ENCODE measurements at places on chromosomes 2 and 18.

DNA sequence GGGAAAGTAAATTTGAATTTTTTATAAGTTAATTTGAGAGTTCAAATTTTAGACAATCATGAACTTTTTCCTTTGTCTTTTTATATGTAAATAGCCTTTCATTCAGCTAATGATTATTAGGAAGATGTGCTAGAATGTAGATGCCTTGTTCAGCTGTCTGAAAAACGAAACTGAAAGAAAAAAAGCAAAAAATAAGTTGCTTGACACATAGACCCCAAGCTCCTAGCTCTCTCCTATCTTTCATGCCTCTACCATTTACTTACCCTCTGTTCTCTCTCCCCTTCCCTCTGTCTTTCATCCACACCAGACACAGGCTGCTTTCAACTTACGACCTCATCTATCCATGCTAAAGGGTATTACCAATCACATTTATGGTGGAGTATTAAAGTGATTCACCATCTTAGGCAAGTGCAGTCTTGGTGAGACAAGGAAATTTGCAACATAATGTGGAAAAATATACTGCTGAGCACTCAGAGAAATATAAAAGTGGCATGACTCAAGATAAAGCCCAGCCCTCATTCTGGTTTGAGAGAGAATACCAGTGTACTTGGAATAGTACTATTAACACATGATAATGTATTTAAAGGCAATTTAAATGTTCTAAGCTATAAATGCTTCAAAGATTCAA lies 425.6 kb downstream of the SUCLG1 start:
- peak; percentile 5 for DNase-seq

- DNase-seq: no peak
Measured at GRCh38 chr2:216858312-216858711, 1.6 kb downstream of the TNP1 start.

- DNase-seq: no peak
Measured at GRCh38 chr2:62435720-62436119, 70.3 kb downstream of the TMEM17 start.

GRCh38 chr2:89763581-89764485 lies 1072.4 kb downstream of the RPIA start:
- DNase-seq: no peak

DNA sequence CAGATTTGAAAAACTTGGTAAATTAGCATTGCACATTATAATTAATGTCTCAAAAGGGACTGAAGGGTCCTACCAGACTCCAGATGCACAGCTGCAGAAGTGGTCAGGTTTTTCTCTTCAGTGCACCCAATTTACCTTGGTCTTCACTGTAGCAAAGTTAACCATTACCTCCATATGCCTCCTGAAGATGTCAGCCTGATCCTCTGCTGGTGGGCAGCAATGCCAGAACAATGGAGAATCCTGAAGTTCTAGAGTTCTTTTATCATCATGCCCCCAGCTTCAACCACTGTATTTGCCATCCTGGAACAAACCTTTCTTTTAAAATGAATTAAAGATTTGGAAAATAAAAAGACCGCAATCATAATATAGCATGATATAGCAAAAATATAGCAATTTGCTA lies 1774.8 kb upstream of the CELF4 start:
- DNase-seq: no peak

- DNase-seq: peak; percentile 56
Measured at GRCh38 chr18:74196220-74197119, 48.1 kb downstream of the TIMM21 start.

DNA sequence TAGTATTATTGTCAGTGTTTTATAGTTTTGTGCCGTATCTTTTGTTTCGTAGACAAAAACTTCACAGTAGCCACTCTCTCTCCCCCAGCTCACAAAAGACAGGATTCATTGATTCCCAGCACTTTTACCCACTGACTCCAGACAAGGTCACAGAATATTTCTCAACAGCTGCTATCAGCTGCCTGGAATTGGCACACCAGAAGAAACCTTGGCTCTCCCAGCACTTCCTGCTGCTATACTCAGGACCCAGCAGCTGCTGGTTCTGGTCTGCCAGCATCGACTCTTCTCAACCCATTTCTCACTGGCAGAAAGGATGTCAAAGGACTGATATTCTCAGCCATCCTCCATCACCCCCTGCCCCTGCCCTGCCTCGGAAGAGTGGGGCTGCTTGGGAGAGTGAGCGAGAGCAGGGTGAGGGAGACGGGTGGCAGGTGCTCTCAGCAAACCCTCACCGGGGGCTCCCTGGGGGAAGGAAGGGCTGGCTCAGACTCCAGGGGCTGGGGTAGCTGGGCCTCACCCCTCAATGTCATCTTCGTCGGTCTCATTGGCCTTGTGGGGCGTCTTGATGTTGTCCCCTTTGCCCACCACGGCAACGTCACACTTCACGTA lies 6.1 kb upstream of the OTOF start:
- no peak for DNase-seq

DNA sequence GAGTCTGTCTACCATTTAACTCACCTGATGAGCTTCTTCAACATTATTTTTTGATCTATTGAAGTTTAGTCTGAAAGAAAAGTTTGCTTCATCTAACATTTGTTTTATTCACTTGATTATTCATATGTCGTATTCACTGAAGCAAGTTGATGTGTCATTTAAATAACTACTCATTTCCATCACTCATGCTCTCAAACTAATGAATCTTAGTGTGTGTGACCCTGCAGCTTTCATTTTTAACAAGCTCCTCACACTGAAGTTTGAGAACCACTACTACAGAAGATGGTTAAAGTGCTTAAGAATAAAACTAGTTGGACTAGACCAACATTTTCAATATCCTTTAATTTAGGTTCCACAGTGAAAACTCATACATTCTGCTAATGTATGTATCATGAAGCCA lies 1.8 kb upstream of the ABI2 start:
- DNase-seq: no peak

DNA sequence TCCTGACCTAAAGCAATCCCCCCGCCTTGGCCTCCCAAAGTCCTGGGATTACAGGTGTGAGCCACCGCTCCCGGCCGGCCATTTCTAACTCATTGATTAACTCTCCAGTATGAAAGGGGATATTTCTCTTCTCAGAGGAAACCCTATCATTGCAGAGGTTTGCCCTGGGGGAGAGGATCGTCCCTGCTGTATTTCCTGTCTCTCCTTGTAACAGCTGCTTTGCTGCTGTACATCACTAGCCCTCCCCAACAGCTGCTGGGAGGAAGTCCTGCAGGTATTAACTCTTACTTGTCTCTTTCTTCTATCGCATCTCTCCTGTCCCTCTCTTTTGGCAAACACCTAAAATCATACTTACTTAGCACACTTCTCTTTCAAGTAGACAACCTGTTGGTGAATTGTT lies 219.0 kb upstream of the DSEL start:
- no peak for DNase-seq

DNA sequence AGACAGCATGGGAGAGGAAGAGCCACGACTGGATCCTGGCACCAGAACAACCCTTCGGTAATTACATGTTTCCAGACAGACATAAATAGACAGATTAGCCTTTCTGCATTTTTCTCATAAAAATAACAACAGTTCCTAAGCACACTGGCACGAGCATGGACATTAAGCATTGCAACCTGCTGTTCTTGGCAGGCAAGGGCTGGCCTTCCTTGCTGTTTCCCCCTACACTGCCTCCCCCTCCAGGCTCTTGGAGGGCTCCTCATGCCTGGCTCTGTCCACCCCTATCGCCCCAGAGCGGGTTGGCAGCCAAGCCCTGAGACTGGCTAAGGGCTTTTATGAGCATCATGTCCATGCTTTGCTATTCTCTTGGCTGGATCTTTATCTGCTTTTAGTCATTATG lies 89.6 kb downstream of the TTC32 start:
- no peak for DNase-seq

DNA sequence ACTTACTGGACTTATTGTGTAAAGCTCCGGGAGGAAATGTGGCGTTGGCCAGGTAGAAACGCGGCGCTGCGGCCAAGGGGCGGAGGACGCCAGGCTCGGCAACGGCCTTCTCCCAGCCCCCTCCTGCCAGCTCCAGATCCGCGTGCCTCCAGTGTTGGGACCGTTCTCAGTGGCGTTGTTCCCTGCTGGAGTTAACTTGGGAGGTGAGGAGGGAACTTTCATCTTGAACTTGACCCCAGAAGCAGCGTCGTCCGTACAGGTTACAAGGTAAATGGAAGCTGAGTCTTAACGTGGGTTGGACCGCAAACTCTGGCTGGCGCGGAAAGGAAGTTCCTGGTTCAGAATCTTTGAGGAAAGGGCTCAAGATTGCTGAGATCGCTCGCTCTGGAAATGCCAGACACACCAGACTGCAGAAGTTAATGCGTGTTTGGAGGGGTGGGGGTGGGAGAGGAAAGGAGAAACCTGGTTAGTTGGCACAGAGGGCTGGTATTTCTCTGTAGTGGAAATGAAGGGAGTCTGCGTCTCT lies 1.3 kb downstream of the TANC1 start:
- no peak for DNase-seq

DNA sequence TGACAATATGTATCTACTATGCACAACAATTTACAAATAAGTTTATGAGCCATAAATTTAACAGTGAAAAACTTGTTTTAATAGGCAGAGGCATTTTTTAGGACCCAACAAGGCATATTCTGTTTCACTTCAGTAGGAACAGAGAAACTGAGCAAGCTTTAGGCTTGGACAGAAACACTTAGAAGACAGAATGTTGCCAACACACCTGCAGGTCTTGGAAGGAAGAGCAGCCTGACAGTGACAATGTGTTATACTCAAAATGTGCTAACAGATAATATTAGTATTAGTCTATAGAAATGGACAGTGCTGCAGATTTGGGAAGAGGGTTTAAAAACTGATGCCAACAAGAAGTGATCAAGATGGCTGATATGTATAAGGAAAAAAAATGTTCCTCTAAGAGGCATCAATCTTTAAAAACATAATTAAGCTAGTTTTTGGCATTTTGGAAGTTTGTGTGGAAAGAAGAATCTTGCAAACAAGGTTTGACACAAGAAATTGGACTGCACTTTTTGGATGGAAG lies 297.1 kb upstream of the FSIP2 start:
- DNase-seq: no peak

DNA sequence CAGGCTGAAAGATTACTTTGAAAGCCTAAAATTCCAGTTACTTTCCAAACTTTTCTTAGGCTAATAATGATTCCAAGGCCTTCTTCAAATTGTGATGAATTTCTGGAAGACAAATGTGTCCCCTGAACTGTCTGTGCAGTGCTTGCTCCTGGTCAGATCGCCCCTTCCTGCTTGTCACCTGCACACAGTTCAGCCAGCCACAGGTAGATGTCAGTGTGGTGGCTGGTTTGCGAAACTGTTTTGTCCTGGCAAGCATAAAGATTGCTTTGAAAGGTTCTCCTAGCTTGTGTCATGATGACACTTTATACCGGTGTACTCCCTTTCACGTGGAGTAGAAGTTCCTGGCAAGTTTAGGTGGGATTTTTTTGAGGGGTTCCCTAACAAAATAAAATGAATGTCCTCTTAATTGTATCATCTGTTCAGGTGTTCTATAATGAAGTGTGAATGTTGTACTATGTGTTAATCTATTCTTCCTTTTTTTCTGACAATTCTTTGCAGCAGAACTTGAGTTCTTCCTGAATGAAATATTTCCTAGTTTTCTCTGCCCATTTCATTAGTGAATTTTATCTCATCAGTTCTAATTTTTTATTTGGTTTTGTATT lies 298.8 kb downstream of the ZNF407 start:
- no peak for DNase-seq

DNA sequence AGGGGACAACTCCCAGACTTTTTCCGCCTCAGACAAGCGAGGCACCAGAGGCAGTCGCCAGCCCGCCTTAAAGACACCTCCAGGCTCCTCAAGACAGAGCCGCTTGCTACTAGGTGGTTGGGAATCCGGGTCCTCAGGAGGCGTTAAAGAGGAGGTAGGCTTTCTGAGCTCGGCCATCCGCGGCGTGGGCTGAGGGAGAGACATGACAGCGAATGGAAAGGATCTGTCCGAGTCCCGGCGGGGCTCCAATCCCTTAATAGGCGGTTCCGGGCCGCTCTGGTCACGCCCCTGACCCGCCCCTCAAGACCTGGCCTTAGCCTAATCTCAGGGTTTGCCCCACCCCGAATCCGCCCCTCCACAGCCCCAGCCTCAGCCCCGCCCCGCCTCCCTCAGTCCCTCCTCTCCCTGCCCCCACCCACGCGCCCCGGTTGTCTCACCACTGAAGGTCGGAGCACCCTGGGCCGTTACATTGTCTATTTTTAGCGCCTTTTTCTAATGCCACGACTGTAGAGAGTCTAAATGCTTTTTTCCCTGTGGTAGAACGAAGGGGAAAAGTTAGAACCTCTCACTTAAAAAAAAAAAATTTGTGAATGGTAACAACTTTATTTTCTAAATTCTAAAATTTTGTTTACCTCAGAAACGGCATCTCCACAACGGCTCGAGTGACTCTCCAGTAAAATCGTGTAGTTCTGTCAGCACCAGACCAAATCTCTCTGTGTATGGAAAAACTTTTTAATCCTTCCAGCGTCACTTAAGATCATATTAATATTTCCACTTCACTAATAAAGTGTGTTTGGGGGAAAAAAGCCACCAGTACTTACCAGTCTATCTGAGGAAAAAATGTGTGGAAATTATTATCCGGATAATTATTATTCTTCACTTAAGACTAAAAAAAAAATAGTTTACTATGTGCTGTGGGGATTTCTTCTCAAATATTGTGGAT lies at the start of gene RAD51AP2:
RAD51AP2 (minus strand) TSS at position 229 of the 943 bp plus-strand sequence; CDS start at position 204, 25 bp downstream.
- no peak for DNase-seq

DNA sequence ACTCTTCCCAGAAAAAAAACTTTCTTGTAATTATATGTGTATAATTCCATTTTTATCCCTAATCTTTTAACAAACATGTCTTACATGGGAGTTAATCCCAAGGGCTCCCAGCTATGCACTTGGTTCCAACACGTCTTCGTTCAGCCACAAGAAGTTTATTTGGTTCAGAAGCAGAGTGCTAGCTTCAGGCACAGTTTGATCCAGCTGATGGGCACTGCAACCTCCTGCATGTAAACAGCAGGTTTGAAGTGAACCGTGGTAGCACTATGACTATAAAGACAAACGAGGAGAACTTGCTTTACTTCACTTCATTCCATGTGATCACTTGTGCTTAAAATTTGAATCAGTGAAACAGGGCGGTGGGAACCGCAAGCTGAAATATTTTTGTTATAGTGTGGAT lies 7.0 kb upstream of the RNASEH1 start:
- no peak for DNase-seq

DNA sequence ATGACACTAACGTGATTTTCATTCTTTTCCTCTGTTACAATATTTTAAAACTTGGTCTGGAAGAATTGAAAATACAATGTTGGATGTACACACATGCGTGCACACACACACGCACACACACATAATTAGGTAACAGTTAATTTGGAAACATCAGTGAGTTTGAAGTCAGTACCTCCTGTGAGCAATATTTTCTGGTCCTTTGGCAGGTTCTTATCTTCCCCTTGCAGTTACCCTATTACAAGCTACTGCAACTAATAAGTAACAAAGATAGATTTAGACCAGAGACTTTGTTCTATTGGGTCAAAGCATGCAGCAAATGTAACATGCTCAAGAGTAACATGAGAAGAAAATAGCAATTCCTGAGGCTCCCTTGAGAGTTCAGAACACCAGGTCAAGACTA lies 73.3 kb downstream of the ZNF385B start:
- no peak for DNase-seq

- DNase-seq: no peak
Measured at GRCh38 chr2:8442833-8443486, 238.9 kb upstream of the ID2 start.
